ENCODE measurements at places on chromosomes 12 and 14.

- DNase-seq = no peak
Measured at GRCh38 chr14:93337143-93337753, 4.4 kb upstream of the BTBD7 start.

GRCh38 chr12:69022674-69023073 is 89.7 kb upstream of the CPM start:
- DNase-seq = no peak

- no peak for DNase-seq
Measured at GRCh38 chr14:39733741-39734140, 301.5 kb upstream of the FBXO33 start.

GRCh38 chr12:81597928-81598604 is 161.1 kb downstream of the PPFIA2 start:
- DNase-seq = peak; percentile 95

DNA sequence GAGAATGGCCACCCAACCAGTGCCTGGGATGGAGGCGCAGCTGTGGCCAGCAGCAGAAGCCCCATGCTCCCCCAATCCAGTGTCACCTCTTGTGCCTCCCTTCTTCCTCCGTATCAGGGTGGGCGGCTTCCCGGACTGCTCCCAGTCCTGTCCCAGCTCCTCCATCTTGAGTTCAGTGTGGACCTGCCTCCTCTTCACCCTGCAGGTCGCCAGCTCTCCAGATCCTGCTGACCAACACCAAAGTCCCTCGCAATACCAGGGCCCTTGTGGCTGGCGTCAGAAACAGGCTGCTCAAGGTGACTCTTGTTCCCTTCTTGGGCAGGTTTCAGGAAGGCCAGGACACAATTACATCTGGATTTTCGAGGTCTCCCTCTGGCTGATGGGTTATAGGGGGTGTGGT is 17.0 kb downstream of the MVK start:
- no peak for DNase-seq

DNA sequence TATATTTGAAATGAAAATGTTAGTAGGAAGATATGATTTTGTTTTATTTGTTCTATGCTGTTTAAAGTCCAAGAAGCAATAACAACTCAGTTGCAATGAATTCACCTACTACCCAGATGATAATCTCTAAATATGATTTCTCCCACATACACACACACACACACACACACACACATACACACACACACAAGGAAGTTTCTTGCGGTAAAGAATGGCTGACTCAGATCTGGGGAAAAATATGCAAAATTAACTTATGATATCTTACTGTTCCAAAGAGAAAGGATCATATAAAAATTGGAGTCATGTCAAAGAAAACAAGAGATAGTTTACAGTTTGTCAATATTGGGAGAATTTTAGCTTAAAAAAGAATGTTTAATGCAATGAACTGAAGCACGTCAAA is 456.7 kb downstream of the SLC16A7 start:
- DNase-seq = no peak

DNA sequence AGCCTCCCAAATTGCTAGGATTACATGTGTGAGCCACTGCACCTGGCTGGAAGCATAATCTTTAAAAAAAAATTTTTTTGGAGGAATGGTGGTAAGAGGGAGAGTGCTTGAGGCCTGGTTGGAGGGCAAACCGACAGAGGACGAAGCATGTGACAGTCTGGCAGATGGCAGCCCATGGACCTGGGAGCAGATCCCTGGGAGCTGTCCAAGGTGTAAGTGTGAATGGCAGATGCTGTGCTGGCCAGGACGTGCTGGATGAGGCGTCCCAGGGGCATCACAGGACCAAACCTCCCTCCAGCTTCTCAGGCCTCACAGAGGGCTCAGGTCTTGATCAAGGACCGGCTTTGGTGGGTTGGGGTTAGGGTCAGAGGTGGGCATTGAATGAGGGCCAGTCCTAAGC is 128.4 kb upstream of the NCOR2 start:
- no peak for DNase-seq

DNA sequence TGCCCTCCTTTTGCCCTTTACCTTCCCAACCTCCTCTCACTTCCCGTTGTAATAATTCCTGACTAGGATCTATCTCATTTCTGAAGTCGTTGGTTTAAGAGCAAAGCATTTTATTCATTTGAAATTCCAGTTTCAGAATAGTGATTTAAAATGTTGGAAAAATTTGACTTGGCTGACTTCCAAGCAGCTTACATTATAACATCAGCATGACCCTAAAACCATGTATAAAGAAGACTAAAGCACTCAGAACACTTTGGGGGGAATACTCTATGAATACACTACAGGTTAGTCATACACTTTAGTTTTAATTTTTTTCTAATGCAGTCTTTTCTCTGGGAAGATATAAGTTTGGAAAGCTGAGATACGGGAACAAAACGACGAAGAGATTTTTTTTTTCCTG is 161.1 kb downstream of the BTG1 start:
- DNase-seq = no peak

DNA sequence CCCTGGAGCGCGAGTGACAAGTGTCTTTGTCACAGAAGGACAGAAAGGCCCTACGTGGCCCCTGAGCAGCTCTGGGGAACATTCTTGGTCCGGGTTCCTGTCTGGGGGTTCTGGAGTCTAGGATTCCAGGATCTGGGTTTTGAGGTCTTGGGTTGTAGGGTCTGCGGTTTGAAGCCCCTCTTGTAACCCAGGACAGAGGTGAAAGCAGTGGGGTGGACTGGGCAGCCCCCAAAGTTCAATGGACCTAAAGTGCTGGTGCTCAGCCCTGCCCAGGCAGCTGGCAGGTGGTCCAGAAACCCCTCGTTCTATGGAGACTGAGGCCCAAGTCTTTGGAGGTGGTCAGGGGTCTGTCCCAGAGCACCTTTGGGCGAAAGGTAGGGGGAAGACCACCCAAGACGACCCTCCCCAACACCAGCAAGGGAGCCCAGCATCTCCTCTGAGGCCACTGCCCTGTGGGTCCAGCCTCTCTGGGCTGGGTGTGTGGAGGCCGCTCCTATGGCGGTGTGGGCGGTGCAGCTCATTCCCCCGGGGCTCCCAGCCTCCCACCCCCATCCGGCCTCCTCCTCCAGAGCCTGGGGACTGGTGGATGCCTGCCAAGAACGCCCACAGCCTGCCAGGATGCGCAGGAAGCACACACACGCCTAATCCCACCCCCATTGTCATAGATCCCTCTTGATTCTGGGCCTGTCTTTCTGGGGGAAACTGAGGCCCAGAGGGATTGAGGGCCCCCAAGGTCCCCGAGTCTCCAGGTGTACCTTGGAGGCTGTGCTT is 30.2 kb upstream of the ANKRD9 start:
- peak; percentile 87 for DNase-seq

GRCh38 chr14:27072589-27072988 is 474.8 kb upstream of the NOVA1 start:
- DNase-seq = no peak

GRCh38 chr12:103160622-103161021 is 203.1 kb downstream of the ASCL1 start:
- DNase-seq = no peak

GRCh38 chr14:23566112-23566777 is 1.3 kb downstream of the AP1G2 start:
- no peak for DNase-seq

DNA sequence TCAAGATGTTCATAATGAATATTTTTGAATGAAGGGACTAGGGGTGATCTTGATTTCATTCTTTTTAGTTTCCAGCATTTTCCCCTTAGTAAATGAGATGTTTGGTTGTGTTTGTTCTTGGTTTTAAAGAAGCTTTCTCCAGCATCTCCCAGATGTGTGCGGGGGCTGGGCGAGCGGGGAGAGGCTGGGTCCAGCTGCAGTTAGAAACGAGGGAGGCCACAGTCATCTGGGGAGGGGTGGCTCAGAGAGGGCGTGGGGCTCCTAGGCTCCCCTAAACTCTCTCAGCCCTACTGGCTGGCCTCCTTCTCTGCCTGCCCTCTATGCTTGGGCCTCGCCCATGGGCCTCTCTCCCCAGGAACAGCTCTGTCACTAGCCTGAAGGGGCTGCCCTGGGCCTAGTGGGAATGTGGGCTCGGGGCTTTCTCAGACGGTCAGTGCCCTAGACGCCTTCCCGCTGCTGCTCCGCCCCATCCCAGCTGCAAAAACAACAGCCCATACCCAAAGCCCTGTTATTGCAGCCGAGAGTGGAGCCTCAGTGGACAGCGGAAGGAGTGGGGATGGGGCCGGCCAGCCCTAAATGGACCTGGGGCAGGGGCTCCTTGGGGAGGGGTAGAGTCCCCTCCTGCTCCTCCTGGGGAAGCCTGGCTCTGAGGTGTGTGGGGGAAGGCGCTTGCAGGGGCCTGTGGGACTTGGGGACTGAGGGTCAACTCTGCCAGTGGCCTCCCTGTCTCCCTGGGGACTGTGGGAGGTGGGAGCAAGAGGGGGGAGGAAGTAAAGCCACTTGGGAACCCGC is 18.3 kb upstream of the EIF2B2 start:
- DNase-seq = no peak

GRCh38 chr12:50482571-50482970 is 22.2 kb upstream of the DIP2B start:
- DNase-seq = no peak

DNA sequence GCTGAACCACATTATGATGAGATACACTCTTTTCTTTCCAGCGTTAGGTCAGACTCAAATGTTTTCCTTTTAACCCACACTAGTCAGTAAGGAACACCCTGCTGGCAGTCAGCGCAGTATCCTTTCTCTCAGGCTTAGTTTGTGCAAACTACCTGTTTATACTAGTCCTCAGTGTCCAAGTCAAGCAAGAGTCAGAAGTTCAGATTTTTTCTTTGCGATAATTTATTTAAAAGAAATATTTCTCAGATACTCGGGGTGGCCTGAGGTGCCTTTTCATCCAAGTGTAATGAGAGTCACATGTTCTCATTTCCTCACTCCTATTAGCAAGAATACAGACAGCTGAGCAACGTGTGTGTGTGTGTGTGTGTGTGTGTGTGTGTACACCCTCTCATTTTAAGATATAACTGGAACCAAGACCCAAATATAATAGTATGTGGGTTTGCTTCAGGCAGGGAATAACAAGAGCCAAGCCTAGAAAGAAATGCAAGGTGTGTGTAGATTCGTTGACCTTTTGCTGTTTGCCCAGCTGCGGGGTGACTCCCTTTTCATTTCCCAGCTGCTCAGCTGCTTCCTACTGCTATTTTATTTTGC is 182.7 kb downstream of the KICS2 start:
- DNase-seq = no peak

- peak; percentile 90 for DNase-seq
Measured at GRCh38 chr12:4908684-4909409, 858 bp upstream of the KCNA1 start.

DNA sequence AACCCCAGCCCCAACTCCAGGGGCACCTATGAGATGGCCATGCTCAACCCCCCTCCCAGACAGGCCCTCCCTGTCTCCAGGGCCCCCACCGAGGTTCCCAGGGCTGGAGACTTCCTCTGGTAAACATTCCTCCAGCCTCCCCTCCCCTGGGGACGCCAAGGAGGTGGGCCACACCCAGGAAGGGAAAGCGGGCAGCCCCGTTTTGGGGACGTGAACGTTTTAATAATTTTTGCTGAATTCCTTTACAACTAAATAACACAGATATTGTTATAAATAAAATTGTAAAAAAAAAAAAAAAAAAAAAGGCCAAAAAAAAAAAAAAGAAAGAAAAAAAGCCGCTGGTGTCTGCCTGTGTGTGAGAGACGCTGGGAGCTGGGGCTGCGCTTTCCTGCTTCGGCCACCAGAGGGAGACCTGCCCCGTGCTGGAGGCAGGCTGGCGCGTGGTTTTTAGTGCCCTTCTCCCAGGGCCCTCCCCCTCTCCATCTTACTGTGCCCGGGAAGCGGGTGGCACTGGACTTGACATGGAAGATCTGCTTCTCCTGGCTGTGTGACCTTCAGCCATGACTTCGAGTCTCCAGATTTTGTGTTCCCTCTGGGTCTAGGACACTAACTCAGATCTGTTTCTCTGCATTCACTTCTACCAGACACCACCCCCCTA is 3.4 kb upstream of the NXPH4 start:
- peak; percentile 88 for DNase-seq

DNA sequence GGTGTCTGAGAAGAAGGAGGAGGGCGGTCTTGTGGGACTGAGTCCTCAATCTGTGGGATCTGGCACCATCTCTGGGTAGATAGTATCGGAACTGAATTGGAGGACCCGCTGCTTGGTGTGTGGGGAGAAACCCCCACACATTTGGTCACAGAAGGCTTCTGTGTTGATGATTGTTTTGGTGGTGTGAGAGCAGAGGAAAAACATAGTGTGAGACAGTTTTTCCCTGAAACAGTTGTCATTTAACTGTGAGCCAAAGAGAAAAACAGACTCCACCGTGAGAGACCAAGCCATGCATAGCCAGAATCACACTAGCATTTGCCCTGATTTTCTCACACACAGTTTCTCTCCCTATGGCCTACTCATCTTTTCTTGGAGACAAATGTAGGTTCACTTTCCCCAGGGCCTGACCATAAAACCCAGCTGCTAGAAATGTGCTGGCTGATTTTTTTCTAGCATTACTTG is 91.4 kb upstream of the FLRT2 start:
- no peak for DNase-seq

- no peak for DNase-seq
Measured at GRCh38 chr14:55802986-55803872, 223.2 kb downstream of the KTN1 start.

GRCh38 chr14:20628063-20628854 is 13.2 kb downstream of the OR6S1 start:
- no peak for DNase-seq

- no peak for DNase-seq
Measured at GRCh38 chr12:11916771-11917170, 154.0 kb upstream of the BCL2L14 start.

DNA sequence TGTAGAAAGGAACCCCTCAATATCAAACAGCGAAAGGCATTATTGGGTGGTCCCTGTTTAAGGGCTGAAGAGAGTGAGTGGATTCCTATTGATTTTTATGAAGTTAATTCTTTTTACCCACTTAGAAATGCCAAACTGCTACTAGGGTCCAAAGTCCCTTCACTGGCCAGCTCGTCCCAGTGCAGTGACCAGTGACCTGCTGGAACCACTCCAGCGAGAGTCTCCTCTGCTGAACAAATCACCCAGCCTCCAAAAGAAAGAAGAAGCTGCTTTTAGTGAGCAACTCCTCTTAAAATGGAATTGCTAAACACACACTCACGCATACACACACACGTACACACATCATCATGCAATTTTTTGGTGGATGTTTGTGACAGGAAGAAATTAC is 198.2 kb upstream of the PLEKHG7 start:
- DNase-seq = no peak

GRCh38 chr12:117360222-117360550 is 1.2 kb downstream of the NOS1 start:
- DNase-seq = no peak

DNA sequence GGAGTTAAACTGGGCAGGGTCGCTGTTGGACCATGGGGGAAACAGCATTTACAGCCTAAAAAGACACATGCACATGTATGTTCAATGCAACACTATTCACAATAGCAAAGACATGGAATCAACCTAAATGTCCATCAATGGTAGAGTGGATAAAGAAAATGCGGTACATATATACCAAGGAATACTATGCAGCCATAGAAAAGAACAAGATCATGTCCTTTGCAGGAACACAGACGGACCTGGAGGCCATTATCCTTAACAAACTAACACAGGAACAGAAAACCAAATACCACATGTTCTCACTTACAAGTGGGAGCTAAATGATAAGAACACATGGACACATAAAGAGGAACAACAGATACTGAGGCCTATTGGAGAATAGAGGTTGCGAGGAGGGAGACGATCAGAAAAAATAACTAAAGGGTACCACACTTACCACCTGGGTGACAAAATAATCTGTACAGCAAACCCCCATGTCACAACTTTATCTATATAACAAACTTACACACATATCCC is 25.0 kb upstream of the SRP54 start:
- no peak for DNase-seq

Measured in NCI-H82 (cell line).